ENCODE measurements at places on chromosomes 5 and 9.
A peak's percentile ranks its signal among the peaks of the same experiment; 100 is the strongest.

- peak; percentile 12 for DNase-seq
Measured at GRCh38 chr9:98255061-98255577, 330 bp downstream of the TBC1D2 start.

GRCh38 chr5:178282391-178282790 lies 49.8 kb upstream of the PHYKPL start:
- DNase-seq, result no peak

- no peak for DNase-seq
Measured at GRCh38 chr9:135763716-135764446, 61.9 kb downstream of the KCNT1 start.

- no peak for DNase-seq
Measured at GRCh38 chr9:27043176-27043575, 37.7 kb upstream of the LRRC19 start.

- DNase-seq, result no peak
Measured at GRCh38 chr5:169037466-169037865, 263.5 kb downstream of the SLIT3 start.

GRCh38 chr9:35732800-35733541 lies 505 bp downstream of the CREB3 start:
- DNase-seq, result peak; percentile 32

- DNase-seq, result no peak
Measured at GRCh38 chr5:140408750-140409241, 7.2 kb downstream of the ANKHD1 start.

- no peak for DNase-seq
Measured at GRCh38 chr5:150836703-150837102, 9.6 kb upstream of the IRGM start.

DNA sequence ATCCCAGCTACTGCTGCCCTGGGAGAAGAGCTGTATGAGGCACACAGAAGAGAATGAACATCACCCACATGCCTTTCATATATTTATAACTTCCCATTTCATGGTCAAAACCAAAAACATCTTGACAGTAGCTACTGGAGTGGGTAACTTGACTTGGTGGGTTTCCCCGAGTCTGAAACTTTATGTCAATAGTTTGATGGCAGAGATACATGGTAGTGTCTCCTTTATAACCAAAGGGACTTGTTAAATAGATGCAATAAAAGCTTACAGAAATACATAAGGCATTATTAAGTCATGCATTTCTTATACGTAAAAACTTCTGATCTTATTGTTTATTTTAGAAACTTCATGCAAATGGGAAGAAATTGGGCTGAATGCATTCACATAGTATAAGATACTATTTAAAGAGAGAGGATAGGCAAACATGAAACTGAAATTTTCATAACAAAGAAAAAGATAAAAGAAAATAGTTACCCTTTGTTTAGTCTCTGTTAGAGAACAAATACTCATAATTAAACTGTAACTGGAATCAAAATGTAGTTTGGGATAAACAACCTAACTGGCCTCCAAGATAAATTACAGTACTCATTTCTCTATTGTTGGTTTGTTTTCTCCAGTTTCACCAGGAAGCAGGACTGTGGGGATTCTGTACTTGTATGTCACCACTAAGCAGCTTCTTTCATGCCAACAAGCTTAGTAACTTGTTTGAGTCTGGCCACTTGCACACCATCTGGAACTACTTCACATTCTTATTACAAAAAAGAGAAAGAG lies 459.3 kb upstream of the MEF2C start:
- peak; percentile 15 for DNase-seq

DNA sequence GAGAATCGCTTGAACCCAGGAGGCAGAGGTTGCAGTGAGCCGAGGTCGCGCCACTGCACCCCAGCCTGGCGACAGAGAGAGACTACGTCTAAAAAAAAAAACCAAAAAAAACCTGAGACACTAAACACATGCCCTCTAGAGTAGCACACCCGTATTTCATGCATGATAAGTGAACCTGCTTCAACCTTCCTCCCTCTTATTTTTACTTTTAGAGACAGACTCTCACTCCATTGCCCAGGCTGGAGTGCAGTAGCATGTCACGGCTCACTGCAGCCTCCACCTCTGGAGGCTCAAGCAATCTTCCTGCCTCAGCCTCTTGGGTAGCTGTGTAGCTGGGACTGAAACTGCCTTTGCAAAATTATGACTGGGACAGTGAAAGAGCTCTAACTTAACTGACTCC lies 17.6 kb upstream of the NANS start:
- DNase-seq, result no peak

DNA sequence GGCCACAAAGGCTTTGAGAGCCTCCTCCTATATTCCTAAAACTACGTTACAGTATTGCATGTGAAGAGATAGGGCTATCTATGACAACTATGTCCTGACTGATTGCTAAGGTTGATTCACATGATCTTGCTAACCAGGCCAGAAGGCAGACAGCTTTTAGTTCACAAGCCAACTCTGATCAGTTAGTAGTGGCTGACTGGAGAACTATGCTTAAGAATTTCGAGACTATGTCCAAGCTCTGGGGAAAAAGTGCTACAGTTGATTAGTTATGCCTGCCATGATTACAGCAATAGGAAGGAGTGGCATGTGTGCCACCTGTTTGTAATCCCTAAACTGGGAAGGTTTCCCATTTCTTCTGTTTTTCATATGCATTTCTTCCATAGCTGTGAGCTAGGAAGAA lies 223.4 kb downstream of the DOCK8 start:
- no peak for DNase-seq

- no peak for DNase-seq
Measured at GRCh38 chr5:153745778-153746395, 255.4 kb downstream of the GRIA1 start.

GRCh38 chr5:9765419-9766140 lies 135.4 kb upstream of the TAS2R1 start:
- DNase-seq, result no peak

GRCh38 chr5:53407373-53407772 lies 73.1 kb upstream of the FST start:
- DNase-seq, result no peak

- no peak for DNase-seq
Measured at GRCh38 chr5:87122151-87122977, 145.3 kb upstream of the RASA1 start.

- DNase-seq, result no peak
Measured at GRCh38 chr5:72282878-72283277, 37.2 kb downstream of the MRPS27 start.

DNA sequence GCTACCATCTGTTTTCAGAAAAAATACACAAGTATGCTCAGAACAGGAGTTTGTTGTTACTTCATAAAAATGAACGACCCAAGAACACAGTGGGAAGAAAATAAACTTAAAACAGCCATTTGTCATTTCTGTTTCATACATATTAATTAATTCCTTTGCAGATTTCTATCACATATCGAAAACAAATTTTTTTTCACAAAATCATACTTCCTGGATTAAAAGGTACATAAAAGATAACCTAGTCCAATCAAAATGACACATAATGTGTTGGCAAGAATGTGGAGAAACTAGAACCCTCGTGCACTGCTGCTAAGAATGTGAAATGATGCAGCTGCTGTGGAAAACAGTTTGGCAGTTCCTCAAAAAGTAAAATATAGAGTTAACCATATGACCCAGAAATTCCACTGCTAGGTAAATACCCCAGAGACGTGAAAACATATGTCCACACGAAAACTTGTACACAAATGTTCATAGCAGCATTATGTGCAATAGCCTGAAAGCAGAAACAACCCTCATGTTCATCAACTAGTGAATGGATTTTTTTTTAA lies 46.0 kb downstream of the MYO10 start:
- DNase-seq, result no peak

- no peak for DNase-seq
Measured at GRCh38 chr5:87156631-87157030, 111.1 kb upstream of the RASA1 start.

DNA sequence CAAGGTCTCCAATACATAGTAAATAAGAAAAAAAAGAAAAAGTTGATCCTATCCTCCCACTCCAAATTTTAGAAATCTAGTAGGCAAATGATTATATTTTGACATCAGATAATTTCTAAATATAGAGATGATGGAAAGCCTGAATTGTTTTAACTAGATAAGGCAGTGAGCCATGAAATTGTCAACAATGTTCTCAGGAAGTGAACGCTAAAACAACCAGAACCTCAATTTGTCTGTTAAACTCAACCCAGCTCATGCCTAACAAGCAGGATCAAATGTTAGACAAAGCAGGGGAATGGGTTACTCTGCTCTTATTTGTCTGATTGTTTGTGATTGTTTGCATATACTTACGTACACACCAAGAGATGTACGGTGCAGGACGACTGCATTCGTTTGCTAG lies 49.2 kb downstream of the ESM1 start:
- no peak for DNase-seq

- DNase-seq, result no peak
Measured at GRCh38 chr5:56270058-56270457, 36.9 kb upstream of the ANKRD55 start.

DNA sequence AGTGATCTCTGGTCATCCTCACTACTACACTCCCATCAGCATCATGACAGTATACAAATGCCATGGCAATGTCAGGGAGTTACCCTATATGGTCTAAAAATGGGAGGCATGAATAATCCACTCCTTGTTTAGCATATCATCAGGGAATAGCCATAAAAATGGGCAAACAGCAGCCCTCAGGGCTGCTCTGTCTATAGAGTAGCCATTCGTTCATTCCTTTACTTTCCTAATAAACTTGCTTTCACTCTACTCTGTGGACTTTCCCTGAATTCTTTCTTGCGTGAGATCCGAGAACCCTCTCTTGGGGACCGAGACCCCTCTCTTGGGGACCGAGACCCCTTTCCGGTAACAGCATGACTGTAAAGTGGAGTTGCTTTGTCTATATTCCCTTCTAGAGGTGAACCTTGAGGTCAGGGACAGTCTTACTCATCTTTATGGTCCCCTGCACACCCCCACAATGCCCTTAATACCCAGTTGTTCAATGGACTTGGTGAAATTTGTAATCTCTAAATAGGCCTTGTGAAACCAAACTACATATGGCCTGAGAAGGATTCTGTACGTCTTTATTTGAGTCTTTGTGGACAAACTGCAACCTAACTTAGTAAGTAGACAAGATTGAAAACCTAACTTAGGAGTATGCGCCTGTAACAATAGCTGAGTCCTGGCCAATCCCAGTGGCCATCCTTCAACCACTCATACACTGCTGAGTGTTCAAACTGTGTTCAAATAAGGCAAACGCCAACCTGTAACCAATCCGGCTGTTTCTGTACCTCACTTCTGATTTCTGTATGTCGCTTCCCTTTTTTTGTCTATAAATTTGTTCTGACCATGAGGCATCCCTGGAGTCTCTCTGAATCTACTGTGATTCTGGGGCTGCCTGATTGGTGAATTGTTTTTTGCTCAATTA lies 32.3 kb upstream of the UBTD2 start:
- peak; percentile 32 for DNase-seq

DNA sequence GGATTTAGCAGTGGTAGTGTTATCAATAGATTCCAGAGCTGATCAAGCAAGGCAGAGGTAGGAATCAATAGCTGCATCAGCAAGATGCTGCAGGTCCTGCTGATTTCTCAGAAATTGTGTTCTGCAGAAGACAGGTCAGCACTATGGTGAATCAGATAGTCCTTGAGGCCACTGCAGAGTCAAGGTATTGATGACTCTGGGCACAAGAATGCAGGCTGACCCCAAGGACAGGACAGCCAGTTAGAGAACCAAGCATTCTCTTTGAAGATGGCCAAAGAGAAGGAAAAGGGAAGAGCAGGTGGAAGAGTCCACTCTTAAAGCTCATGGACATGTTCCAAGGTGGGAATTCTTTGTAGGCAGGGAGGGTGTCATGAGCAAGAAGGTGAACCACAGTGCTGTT lies 28.0 kb downstream of the PRUNE2 start:
- DNase-seq, result no peak

GRCh38 chr9:114869845-114870244 lies 60.5 kb downstream of the TNFSF8 start:
- no peak for DNase-seq

DNA sequence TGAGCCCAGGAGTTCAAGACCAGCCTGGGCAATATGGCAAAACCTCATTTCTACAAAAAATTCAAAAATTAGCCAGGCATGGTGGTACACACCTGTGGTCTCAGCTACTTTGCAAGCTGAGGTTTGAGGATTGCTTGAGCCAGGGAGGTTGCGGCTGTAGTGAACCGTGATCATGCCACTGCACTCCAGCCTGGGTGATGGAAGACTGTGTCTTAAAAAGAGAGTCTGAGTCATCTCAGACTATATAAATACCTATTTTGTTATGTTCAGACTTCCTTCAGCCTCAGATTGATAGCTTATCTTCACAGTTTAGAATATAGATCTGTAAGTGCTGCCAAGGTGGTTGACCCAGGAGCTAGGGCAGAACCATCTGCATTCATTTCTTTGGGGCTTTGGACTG lies 1.6 kb upstream of the PAIP2 start:
- no peak for DNase-seq

- no peak for DNase-seq
Measured at GRCh38 chr5:56064984-56065383, 70.2 kb upstream of the IL6ST start.

- no peak for DNase-seq
Measured at GRCh38 chr5:103560826-103561225, 1.8 kb downstream of the NUDT12 start.

- DNase-seq, result no peak
Measured at GRCh38 chr5:16935231-16936149, 598 bp downstream of the MYO10 start.

DNA sequence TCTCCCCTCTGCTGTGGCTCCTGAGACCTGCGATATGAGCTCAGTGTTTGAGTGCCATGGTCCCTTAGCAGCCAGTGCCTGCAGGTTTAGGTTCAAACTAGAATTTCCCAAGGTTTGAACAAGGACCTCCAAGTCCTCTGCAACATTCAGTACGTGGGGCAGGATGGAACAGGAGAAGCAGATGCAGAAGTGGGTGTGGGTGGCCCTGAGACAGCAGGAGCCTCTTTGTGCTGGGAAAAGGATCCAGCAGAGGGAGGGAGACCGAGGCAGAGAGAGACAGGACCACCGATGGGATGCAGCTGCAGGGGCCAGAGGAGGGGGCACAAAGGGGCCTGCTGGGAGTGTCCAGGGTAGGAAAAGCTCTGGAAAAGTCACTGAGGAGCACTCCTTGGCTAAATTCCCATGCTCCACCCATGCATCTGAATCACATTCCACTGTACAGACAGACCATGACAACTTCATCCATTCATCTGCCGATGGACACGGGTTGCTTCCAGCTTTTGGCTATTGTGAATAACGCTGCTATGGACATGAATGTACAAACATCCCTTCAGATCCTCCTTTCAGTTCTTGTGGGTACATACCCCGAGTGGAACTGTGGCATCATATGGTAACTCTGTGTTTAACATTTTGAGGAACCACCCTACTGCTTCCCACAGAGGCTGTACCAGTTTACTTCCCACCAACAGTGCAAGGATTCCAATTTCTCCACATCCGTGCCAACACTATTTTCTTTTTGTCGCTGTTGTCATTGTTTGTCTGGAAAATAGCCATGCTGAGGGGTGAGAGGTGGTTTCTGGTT lies 26.7 kb upstream of the SUSD3 start:
- peak; percentile 4 for DNase-seq

- no peak for DNase-seq
Measured at GRCh38 chr9:118567861-118568260, 801.4 kb downstream of the BRINP1 start.

DNA sequence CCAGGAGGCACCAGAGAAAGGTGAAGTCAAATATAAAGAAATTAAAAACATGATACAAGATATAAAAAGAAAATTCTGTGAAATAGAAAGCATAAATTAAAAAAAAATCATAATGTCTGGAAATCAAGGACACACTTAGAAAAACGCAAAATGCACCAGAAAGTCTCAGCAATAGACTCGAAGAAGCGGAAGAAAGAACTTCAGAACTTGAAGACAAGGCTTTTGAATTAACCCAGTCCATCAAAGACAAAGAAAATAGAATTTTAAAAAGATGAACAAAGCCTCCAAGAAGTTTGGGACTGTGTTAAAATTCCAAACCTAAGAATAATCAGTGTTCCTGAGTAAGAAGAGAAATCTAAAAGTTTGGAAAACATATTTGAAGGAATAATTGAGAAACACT lies 168.3 kb downstream of the PRR16 start:
- no peak for DNase-seq

Data from foreskin melanocyte (primary cell).